ENCODE measurements at places on chromosomes 5 and 9.

- no peak for DNase-seq
Observed at GRCh38 chr9:134410835-134411217, 84.6 kb downstream of the RXRA start.

DNA sequence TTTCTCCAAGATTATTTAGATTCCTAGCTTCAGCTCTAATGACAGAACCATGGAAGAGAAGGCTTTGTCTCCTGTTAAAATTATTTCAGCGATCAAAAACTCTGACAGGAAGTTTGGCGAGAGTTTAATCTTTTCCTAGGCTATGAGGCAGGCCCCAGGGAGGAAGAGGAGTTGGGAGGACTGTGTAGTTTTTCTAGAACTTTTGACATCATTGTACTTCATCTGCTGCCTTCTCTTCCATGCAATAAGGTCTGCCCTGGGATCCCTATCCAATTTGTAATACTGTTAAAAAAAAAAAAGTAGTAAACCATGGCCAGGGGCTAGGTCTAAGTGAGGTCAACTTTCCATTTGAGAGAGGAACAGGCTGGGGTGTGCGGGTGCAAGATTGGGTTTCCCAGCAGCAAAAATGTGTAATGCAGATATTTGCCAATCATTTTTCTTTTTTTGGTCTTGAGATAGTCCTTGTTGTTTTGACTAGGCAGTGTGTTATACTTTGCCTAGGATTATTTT lies 261.9 kb upstream of the ANKH start:
- no peak for DNase-seq

- DNase-seq, result no peak
Observed at GRCh38 chr5:58793888-58794657, 211.2 kb downstream of the RAB3C start.

- no peak for DNase-seq
Observed at GRCh38 chr5:118728191-118728590, 260.2 kb downstream of the DTWD2 start.

DNA sequence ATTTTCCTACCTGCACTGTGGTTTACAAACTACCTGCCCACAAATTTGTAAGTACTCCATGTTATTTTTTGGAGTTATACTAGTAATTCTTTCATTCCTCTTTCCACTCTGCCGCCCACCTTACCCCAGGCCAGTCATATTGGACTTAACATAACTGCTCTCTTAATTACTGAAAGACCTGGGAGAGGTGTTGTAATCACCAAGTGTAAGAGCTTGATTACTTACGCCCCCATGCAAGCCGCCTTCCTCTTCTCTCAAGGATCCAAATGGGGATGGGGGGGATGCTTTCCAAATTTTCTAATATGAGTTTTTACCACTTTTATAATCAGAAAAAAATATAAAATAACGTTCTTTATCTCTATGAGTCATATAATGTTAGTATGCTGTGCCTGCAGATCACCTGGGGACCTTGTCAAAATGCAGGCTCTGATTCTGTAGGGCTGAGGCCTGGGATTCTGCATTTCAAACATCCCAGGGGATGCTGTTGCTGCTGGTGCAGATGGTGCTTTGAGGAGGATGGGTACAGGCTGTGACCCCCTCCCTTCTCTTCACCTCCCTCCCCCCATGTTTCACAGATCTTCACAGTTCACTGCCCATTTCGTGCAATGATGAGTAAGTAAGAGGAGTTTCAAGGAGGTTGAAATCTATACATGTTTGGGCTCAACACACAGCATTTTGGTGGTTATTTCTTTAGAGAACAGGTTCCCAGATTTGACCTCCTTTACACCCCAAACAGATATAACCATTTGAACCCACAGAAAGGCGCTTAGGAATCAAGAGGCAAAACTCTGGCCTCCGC lies 87.3 kb downstream of the SEC61B start:
- no peak for DNase-seq

- DNase-seq, result no peak
Observed at GRCh38 chr9:93655621-93656425, 79.4 kb downstream of the PHF2 start.

GRCh38 chr5:138078006-138078643 lies 5.7 kb upstream of the WNT8A start:
- DNase-seq, result no peak

DNA sequence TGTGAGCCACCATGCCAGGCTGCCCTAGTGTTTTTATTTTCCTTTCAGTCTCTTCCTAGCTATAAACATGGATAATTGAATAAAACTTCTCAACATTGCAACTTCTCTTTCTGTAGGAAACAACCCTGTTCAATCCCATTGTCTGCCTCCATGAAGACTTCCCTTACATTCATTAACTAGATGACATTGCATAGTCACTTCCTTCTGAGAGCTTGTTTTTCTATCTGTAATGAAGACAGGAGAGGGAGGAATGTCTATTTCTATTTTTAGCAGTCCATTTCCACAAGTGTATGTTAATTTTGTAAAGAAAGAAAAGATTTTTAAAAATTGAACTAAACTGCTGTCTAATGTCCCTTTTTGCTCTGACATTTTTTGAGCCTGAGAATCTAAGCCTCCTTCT lies 55.6 kb upstream of the MELK start:
- DNase-seq, result no peak

DNA sequence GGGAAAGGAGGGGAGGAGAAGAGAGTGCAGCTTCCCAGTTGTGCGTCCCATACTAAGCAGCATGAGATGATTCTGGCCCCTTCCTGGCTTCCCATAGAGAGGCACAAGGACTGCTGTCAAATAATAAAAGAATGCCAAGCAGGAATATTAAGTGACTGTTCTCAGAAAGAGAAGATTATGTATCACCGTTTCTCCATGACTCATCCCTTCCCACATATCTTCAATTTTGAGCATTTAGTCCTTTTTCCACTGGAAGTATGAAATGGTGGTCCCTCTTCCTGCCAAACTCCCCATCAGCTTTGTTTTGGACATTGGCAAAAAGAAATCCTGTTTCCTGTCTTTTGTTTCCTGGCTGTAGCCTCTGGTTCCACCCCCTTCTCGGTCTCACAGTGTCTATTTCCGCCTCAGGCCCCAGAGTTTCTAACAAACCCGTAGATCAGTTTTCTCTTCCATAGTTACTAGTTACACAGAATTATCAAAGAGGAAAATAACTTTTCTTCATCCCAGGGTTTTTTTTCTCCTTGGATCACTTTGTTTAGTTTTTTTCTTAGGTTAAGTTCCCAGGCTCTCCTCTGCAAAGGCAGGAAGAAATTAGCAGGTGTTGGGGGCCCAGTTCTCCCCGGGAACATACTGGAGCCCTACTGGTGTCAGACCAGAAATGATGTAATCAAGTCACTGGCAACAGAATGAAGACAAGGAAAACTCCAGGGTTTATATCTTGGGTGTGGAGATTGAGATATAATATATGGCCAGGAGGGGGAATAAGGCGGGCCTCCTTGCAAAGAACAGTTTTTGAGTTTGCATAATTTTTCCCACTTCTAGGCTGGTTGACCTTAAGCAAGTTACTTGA lies 26.4 kb upstream of the ARHGAP26 start:
- no peak for DNase-seq

GRCh38 chr9:133603135-133603927 lies 5.9 kb downstream of the FAM163B start:
- DNase-seq, result no peak

- DNase-seq, result no peak
Observed at GRCh38 chr5:73687357-73687756, 61.4 kb downstream of the ARHGEF28 start.

GRCh38 chr9:74577956-74578355 lies 80.8 kb downstream of the RORB start:
- no peak for DNase-seq

DNA sequence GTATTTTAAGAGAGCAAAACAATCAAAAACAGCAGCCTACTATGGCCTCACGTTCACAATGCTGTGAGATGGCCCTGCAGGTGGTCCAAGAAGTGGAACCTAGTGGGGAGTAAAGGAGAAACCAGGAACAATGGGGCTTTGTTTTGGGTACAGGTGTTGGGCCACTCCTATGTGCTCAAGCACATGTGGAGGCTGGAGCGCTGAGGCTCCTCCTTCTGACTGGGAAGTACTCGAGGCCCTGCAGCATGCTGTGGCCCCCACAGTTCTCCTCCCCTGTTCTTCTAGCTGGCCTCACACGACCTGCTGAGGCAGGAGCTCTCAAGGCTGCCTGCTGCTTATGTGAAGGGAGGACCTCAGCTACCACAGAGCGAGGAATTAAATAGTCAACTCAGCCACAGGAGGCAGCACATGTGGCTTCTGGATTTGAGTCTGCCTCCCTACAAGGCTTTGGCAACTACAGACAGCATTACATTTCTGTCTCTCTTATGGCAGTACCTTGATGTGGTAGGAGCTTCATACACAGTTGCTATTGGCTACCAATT lies 482.3 kb downstream of the SPOCK1 start:
- no peak for DNase-seq

GRCh38 chr5:135326296-135327254 lies 72.5 kb downstream of the MACROH2A1 start:
- DNase-seq, result no peak

DNA sequence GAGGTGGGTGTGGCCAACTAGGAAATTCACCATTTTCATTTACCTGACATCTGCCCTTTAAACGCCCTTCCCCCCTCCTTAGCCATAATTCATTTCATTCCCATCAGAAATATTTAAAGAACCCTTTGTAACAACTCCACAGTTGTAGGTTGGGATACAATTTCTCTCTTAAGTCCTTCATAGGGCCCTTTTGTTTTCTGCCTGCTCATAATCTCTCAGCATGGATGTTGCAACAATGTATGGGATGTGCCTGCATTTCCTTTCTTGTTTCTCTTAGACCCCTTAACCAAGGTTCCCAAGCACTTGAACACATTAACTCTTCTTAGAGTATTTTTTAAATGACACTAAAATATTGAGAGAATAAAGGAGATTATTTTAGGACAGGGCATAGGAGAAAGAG lies 51.7 kb upstream of the MYO10 start:
- DNase-seq, result no peak

DNA sequence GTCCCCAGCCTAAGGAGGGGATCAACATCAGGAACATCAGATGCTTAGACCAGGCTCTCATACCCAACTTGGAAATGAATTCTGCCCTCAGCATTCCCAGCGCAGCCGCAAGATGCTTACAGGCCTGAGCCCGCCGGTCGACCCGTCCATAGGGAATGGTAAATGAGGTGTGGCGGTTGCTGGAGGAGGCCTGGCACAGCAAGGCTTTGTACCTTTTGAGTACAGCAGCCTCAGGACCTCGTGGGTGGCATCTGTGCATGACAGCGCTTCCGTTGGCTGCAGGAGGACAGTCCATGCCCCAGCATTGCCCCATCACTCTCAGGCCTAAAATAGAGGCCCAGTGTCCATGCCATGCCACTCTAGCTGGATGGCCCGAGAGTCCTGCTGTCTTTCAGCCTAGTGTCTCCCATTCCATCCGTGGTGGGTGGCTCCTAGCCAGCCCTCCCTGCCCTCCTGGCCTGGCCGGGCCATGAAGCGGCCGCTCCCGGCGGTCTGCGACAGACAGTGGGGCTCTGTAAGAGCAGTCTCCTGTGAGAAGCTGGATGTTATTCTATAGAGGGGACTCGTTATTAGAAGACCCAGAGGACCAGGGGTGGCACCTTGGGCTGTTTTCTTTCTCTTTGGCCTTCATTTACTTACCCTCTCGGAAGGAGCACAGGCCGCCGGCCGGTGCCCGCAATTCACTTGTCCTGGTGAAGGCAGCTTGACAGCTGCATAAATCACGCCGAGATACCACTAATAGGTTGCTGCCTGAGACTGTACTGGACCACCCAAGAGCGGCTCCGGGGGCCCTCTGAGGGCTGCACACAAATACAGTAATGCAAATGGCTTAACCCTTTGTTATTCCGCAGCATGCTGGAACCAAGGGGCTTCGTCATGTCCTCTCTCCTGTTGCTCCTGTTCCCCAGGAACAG lies 223.5 kb upstream of the TUT7 start:
- DNase-seq, result no peak

- DNase-seq, result no peak
Observed at GRCh38 chr5:57818397-57818796, 335.8 kb upstream of the ACTBL2 start.

DNA sequence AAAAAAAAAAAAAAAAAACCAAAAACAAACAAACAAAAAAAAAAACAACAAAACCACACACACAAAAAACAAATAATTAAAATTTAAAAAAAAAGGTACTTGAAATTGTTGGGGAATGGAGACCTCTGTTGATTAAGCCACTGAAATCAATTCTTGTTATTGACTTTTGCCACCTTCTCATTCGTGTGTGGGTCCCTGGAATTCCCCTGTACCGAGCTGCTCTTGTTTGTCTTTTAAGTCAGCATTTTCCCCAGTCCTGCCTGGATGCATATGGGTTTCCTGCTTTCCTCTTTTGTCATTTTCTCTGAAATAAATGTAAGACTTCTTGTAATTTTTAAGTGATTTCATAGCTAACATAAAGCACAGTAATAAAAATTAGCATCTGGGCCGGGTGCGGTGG lies 45.5 kb downstream of the GPBP1 start:
- no peak for DNase-seq

DNA sequence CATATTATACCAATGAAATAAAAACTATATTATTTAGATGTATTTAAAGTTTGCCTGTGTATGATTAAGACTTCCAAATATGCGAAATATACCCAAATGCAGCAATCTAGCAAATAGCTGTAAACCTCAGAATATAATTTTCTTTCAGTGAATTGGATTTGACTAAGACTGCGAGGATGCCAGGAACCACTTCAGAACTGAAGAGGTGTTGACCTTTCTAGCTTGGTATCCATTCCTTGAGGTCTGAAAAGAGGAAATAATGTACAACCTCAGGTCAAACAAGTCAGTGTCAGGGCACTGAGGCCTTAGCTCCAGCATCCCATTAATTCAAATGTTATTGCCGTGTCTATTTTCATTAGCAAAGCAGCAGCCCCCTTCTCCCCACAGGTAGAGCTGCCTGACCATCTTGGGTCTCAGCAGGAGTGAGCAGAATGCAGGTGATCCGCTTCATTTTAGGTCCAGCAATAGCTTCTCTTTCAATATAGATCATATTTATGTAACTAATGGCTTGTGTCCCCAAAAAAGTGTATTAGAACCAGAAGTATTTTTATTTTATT lies 100.0 kb downstream of the KIAA1958 start:
- no peak for DNase-seq

DNA sequence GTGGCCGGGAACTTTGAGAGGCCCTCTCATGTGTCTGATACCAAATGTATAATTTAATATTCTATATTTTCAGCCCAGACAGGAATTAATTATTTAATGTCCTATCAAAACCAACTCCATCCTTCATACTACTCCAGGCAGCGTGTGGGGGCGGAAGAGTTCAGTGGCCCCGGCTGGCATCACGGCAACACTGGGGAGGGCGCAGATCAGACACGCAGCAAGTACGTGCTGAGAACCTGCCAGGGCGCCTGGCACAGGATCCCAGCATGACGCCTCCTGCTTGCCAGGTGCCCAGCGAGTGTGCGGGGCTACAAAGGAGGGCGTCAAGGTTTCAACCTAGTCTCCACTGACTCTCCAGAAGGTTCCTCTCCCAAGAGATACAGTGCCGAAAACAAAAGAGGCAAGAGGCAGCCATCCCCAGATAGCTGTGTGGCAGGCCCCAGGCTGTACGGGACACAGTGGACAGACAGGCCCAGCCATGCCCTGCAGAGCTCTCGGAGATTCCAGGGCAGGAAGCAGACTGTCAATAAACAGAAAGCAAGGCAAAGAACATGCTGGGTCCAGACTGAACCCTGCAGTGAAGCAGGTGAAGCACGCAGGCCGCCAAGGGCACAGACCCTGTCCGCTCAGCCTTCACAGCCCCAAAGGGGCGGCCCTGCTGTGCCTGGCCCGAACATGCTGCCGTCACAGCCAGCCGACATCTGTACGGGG lies 110.3 kb downstream of the VAV2 start:
- DNase-seq, result no peak
